Mucosa of gallbladder (tissue), 1 donor: ENCODE measurements at places on chromosomes 6 and 20. TPM values are rescaled to one million over a fixed set of nuclear protein-coding genes. Genes with fewer than 3 reads are reported as not detected.

GRCh38 chr6:36851149-36851614 is 11.9 kb upstream of the CPNE5 start:
- peak; percentile 74 for DNase-seq

DNA sequence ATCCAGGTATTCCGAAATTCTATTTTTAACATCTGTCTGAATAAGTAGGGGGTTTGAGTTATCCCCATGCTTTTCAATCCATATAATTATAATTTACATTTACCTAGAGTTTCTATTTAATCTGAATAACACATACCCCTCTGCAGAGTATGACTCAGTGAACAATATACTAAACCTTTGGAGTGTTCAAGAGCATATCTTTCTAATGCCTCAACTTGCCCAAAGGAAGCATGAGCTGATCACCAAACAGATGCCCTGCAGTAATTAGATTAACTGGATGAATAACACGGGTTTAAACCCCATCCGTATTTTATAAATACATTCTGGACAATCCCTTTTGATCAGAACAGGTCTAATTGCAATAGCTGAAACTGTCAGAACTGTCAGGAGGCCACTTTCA is 897.1 kb downstream of the TFAP2A start:
- DNase-seq = no peak

- DNase-seq = no peak
These were observed 61.8 kb upstream of the NEDD9 start for GRCh38 chr6:11294228-11294627.

GRCh38 chr20:49389854-49390253 is 92.6 kb downstream of the KCNB1 start:
- no peak for DNase-seq

GRCh38 chr6:70381417-70381782 is 31.9 kb upstream of the FAM135A start:
- no peak for DNase-seq

- DNase-seq = no peak
These were observed 279.2 kb upstream of the FERMT1 start for GRCh38 chr20:6401893-6402557.

DNA sequence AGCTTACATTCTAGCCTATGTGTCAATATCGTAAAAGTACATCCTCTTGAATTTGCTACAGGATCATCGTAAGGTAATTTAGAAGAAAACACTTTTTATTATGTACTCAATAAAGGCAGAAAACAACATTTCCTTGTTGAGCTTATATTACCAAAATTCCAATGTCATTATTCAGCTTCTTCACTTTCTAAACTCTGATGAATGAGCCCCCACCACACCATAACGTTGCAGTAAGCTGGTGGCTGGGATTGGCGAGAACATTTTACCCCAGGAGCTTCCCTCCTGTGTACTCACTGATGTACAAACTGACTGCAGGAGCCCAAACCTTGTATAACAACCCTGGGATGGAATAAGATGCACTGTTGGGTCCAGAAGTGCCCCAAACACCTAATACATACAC is 238.1 kb upstream of the MARCKS start:
- DNase-seq = no peak

GRCh38 chr6:64281167-64281566 is 645.6 kb downstream of the PHF3 start:
- no peak for DNase-seq

DNA sequence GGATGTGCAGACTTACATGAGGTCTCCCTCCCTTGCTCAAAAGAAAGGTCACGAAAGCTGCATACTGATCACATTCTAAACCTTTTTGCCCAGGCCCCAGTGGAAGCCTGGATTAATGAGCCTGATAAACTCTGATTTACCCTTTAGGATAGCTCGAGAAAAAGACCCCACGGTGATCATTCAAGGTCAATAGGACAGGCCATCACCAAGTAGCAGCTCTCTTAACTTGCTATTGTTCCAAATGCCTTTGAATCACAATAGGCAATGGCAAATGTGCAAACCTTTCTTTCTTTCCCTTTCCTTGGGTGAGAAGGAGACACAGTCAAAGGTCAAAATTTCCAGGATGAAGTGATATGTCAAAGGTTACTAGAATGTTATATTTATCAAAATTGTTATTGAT is 327.3 kb downstream of the HDGFL1 start:
- no peak for DNase-seq

- DNase-seq = no peak
These were observed 5.6 kb downstream of the MDFI start for GRCh38 chr6:41643899-41644269.

DNA sequence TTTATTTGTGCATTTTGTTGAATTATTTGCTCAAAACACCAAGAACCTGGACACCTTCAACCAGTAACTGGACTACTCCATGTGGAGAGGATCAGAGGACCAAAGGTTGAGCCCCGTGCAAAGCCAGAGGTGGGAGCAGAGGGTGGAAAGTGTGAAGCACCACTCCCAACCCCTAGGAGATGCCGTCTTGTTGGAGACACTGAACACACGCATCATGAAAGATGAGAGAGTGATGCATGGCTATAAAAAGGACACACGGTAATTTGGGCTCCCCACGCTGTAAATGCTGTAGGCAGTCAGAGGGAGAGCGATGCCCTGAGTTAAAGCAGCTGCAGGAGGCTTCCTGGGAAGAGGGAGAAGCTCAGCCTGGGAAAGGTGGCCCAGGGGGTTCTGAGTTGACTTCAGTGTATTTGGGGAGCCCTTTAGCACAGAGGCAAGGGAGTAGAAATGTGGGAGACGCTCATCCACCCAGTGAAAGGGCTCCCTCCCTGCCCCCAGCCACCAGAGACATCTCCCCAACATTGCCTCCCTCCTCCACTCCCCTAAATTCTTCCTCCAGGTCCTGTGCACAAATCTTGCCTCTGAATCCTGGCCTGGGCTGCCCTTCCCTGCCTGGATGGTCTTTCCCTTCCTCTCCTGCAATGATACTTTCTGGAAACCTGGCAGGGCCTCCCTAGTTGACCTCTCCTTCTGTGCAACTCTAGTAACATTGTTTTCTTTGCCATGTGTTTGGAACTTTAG is 55.8 kb upstream of the IYD start:
- no peak for DNase-seq

GRCh38 chr20:3733119-3733995 is 872 bp downstream of the HSPA12B start:
- no peak for DNase-seq

GRCh38 chr6:38034274-38034914 is 214.9 kb downstream of the ZFAND3 start:
- DNase-seq = no peak

DNA sequence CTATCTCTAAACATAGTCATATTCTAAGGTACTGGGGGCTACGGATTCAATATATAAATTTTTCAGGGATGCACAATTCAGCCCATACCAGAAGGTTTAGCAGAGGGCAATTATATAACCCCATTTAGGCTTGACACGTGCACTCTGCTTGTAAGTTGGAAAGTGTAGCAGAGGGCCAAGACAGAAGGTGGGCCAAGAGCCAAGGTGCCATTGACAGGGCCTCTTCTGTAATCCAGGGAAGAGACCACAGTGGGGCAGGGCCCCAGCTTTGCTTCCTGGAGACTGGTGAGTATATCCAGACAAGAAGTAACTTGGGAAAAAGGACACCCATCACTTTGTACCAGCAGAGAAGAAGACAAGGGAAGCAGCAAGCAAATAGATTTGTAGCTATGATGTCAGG is 672.4 kb upstream of the MARCKS start:
- no peak for DNase-seq

- DNase-seq = no peak
These were observed 4.4 kb downstream of the PARD6B start for GRCh38 chr20:50735813-50736212.

DNA sequence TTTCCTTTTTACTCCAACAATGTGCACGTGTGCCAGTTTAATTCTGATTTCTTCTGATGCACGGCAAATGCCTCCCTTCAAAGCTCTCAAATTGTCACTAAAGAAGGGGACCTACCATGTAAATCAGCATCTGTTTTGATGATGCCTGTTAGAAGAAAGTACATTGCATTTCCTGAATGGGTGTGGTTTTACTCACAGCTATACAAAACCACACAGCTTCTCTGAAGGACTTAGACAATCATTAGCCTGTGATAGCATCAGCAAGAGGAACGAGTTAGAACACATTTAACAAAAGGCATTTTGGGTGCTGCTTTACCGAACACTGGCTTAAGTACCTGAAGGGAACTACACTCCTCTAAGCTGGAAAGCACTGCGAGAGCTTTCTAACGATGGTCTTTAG is 109.4 kb downstream of the ATXN1 start:
- no peak for DNase-seq

UNC5CL gene
- 26.4 TPM for total RNA-seq

IP6K3 gene
- total RNA-seq = 0.26 TPM

EYA4 gene
- 0.17 TPM for total RNA-seq

PKIB gene
- 5.5 TPM for total RNA-seq

RIMS1 gene
- 22.2 TPM for total RNA-seq

SLC35B2 gene
- total RNA-seq = 50.8 TPM

SRMS gene
- not detected for total RNA-seq

LCA5 gene
- total RNA-seq = 5.7 TPM

C4A gene
- total RNA-seq = 179 TPM

ELOVL4 gene
- total RNA-seq = 1.5 TPM

KCNQ5 gene
- total RNA-seq = 2.3 TPM

TGM3 gene
- total RNA-seq = 1.4 TPM

KIF25 gene
- 0.43 TPM for total RNA-seq

DOK5 gene
- total RNA-seq = 15.5 TPM
